Muscle of arm (tissue), 14 donors: ENCODE measurements at places on chromosomes 11 and 22. TPM values are rescaled to one million over a fixed set of nuclear protein-coding genes. Genes with fewer than 3 reads are reported as not detected.

GRCh38 chr22:21758091-21758864 is 22.7 kb upstream of the YPEL1 start:
- no peak for DNase-seq

- no peak for DNase-seq
Measured at GRCh38 chr11:105577641-105578040, 32.2 kb upstream of the GRIA4 start.

GRCh38 chr22:49464037-49464436 is 363.6 kb downstream of the BRD1 start:
- DNase-seq = no peak

- no peak for DNase-seq
Measured at GRCh38 chr11:44862558-44863101, 88.1 kb downstream of the TP53I11 start.

GRCh38 chr22:48742556-48743343 is 1084.9 kb downstream of the BRD1 start:
- DNase-seq = no peak

- DNase-seq = no peak
Measured at GRCh38 chr11:76071090-76071489, 135.2 kb downstream of the WNT11 start.

DNA sequence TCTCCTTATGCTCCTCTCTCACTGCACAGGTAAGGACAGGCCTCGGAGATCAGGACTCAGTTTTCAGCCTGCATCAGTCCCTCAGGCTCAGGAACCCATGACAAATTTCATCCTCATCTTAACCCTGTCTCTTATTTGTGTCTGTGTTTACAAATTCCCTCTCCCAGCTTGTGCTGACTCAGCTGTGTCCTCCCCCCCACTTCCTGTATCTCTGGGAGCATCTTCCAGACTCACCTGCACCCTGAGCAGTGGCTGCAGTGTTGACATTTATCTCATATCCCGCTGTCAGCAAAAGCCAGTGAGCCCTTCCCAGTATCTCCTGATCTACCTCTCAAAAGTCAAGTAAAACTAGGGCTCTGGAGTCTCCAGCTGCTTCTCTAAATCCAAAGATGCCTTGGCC is 65.6 kb upstream of the VPREB1 start:
- DNase-seq = no peak

Gene CHADL
- 3.7 TPM for polyA plus RNA-seq

Gene DEUP1
- not detected for polyA plus RNA-seq

Gene SCGB1A1
- not detected for polyA plus RNA-seq

Gene DAGLA
- polyA plus RNA-seq = 3.8 TPM
